Activated gamma-delta T cell treated with Interleukin-2 at 50 U/mL for 16 hours (primary cell): ENCODE measurements at places on chromosomes 4 and X.
A peak's percentile ranks its signal among the peaks of the same experiment; 100 is the strongest.

DNA sequence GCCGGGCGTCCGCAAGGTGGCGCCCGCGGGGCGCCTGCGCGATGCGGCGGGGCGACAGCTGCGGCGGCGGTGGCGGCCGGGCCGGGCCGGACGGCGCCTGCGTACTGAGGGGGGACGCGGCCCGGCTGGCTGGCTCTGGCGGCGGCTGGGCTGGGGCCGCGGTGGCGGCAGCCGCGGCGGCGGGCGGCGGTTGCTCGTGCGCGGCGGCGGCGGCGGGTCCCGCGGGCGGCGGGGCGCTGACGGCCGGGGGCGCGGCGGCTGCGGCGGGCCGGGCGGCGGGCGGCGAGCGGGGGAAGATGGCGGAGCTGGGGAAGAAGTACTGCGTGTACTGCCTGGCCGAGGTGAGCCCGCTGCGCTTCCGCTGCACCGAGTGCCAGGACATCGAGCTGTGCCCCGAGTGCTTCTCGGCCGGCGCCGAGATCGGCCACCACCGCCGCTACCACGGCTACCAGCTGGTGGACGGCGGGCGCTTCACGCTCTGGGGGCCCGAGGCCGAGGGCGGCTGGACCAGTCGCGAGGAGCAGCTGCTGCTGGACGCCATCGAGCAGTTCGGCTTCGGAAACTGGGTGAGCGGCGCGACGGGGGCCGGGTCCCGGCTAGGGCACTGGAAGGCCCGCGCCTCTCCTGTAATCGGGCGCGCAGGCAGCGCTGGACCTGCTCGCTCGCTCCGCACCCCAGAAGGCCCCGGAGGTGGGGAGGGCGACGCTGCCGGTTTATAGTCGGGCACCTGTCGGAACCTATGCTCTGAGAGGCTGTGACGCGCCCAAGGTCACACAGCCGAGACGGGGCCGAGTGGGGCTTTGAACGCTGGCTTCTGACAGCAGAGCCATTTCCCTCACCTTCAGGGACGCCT lies at the start of gene TADA2B:
Gene TADA2B (plus strand): TSS at position 89 of the 853 bp plus-strand sequence. CDS start 208 bp downstream, at position 297.
- DNase-seq = peak; percentile 44

GRCh38 chr4:78171482-78171881 lies 114.4 kb downstream of the FRAS1 start:
- no peak for DNase-seq

DNA sequence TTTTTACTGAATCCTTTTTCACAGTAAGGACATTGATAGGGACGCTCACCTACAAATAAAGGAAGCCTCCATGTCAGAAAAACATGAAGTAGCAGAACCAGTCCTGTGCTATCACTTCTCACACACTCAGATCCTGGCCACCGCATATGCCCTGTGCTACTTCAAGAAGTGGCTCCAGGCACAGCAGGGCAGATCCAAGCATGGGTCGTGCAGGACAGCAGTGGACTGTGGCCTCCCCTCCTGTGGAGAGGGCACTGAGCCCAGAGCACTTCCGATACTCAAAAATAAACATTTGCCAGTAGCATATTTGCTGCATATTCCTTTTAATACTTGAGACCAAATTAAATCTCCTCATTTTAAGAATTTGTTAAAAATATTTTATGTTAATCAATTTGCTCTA lies 167.9 kb downstream of the PRDM5 start:
- DNase-seq = no peak

DNA sequence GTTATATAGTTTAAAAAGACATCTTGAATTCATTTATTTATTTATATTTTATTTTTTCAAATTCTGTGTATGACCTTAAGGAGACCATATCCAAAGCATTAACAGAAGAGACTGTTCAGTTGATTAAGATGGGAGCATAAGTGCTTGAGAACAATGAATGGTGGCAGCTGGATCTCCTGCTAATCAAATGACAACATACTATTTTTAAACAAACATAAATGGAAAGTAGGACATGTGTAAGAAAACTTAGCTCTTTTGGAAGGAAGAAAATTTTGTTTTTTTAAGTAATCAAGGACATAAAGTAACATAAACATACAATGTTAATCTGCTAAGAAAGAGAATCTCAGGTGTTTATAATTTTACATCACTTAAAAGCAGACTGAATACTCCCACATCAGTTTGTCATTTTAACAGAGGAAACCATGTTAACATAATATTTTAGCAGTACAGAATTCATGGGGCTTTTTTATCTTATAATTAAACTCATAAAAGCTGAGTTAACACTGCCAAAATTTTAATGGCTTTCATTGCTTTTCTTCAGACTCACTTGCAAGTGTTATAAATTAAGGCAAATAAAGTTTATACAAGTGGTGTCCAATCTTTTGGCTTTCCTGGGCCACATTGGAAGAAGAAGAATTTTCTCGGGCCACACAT lies 95.1 kb downstream of the MAD2L1 start:
- no peak for DNase-seq

GRCh38 chr4:92235731-92236130 lies 68.0 kb upstream of the GRID2 start:
- DNase-seq = no peak

GRCh38 chr4:20311856-20312255 lies 60.2 kb downstream of the SLIT2 start:
- DNase-seq = no peak
